Daoy (cell line): ENCODE measurements at places on chromosomes 7 and 10. TPM values are rescaled to one million over a fixed set of nuclear protein-coding genes. Genes with fewer than 3 reads are reported as not detected.

DNA sequence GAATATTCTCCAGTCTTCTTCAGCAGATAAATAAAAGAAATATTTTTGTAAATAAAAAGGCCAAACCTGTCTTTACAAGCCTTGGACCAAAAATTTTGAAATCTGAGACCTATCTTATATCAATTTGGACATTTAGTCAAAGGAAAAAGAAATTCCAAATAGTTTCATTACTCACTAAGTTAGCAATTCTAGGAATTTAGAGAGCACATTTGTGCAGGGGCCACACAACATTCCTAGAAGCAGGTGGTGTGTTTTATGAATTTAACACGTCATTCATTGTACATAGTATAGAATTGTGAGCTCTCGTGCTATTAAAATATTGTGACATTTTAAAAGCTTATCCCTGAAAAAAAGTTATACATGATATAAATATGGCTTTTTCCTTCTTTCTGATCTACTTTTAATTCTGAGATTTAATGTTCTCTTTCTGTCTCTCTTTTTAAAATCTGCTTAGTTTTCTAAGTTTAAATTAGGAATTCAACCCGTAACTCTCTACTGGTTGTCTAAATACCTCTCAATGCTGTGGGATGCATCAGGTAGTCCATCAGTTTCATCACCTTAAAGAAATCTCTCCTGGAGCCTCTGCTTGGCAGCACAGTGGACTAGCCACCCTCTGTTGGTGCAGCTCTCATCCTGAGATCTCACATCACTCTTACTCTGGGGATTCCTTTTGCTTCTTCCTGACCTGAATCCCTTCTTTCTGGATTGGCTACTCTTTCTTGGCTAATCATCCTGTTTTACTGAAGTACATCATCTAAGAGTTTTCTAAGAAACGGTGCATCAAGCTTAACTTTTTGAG is 124.5 kb downstream of the SEMA3E start:
- DNase-seq: peak; percentile 11

GRCh38 chr7:150806863-150807262 is 6.3 kb downstream of the TMEM176A start:
- no peak for DNase-seq

TMEM229A gene
- total RNA-seq: not detected in 2 replicates

DNA sequence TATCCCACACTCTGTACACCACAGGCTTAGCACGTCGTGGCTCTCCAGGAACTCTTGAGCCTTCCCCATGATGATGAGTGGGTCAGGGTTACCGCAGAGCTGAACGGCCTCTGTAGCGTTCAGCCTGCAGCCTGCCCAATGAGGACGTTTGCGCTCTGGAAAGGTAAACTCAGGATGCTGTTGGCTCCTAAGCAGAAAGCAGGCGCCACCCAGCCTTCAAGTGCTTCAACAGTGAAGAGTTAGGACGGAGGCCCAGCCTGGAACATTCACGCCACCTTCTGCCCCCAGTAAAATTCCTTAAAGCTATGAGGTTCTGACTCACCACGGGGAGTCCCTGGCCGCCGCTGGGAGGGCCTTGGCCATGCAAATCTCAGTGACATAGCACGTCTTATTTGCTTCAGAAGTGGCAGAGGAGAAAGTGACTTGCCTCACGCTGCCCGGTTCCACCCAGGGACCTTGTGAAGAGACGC is 161.5 kb upstream of the SH2B2 start:
- peak; percentile 95 for DNase-seq

DNA sequence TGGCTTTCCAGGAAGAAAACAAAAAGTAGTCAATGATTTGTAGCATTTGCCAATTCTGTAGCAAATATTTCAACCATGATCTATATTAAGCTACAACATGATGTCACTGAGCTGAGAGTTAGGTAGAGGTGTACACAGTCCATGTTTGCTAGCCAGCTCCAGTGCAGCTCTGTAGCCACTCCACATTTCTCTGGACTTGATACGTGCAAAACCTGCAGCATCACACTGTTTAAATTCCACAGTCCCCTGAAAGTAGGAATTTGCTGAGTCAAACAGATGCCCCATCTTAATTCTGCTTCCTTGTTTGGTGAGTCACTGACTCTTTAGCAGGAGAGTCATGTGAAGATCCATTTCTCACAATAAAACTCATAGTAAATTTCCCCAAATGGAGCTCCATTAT is 89.8 kb upstream of the LRRTM3 start:
- DNase-seq: peak; percentile 23

SPDYE16 gene
- total RNA-seq: under 0.01 TPM in 1 of 2 replicates, not detected in the other

DNA sequence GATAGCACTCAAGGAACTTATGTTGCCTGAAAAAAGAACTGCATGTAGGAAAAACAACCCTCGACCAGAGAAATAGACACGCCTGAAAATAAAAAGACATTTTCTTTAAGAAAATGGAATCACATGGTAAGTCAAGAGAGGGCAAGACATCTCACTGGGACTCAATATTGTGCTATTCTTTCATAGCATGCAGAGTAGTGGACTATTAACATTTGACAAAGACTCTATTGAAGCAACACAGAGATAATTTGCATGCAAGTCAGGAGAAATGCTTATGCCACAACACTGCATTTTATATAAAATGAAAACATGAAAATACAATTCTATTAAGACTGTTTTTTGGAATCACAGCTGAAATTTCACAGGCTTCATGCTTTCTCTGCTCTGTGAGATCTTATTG is 77.9 kb upstream of the RHOBTB1 start:
- DNase-seq: no peak

ARHGEF35 gene
- 0.95 and 3.6 TPM in 2 replicates for total RNA-seq

CALML5 gene
- total RNA-seq: not detected in 2 replicates

MYL10 gene
- not detected in 2 replicates for total RNA-seq

GRCh38 chr10:22630234-22631174 is 83.9 kb downstream of the PIP4K2A start:
- peak; percentile 58 for DNase-seq

DNA sequence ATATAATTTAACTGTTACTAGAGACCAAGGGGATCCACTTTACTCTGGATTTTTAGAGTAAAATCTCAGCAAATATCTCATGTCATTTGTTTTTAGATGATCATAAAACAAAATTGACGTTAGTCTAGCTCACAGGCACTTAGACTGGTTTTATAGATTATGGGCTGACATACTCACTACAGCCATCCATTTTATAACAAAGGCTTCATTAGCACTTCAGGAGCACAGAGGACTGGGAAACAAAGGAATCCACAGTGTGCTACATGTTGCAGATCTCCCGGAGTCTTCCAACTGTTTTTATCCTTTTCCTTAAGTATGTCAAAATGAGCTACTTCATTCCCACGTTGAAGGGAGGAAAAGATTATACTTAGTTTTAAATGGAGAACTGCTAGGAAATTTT is 15.9 kb upstream of the SCRN1 start:
- no peak for DNase-seq

DNA sequence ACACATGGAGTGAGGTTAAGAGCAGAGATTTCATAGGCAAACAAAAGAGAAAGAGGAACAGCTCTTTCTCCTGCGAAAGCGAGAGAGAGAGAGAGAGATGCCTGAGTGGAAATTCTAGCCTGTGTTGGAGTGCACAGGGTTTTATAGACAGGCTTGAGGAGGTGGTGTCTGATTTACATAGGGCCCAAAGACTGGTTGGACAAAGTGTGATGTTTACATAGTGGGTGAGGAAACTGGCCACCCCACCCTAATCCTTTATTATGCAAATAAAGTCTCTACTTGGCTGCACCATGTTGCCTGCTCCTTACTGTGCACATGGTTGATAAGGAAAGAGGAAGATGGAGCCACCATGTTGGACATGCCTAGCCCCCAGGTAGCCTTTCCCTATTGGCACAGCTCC is 967.8 kb upstream of the SORCS1 start:
- DNase-seq: no peak

DNA sequence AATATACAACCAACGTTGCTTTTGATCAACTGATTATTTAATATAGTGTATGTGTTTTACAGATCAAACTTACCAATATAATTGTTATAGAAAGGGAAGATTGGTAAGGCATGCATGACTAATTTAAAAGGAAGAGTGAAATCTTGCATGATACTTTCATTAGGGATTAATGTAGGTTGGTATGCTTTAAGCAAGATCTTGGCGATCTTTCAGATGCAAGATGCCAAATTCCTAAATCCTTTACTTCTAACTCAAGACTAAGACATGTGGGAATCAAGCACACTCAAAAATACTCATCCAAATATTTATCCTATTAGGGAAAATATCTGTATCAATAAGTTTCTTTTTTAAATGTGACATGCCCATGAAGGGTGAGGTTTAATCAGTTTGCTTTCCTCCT is 321.4 kb upstream of the MEOX2 start:
- no peak for DNase-seq

DNA sequence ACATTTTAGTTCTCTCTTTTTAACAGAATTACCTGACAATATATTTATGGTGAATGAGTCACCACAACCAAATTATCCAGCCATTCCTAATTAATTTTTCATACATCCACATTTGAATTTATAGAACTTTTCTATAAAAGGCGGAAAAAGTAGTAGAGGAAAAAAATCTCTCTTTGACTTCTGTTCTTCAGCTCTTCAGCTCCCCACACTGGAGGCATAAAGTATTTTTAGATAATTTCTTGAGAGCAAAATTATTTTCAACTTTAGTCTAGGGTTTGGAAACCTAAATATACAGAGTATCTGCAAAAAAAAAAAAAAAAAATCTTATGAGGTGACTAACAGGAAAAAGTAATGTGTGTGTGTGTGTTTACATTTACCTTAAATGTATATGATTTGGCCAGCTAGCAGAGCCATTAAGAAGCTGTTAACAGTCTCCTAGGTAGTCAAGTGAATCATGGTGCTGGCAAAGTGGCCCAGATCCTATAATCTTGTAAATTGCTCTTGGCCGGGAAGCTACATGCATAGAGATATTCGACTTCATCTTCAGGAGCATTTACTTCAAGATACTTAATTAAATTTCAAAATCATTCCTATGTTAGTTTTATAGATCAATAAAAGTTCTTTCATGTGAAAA is 383.1 kb upstream of the STEAP1 start:
- DNase-seq: no peak

DNA sequence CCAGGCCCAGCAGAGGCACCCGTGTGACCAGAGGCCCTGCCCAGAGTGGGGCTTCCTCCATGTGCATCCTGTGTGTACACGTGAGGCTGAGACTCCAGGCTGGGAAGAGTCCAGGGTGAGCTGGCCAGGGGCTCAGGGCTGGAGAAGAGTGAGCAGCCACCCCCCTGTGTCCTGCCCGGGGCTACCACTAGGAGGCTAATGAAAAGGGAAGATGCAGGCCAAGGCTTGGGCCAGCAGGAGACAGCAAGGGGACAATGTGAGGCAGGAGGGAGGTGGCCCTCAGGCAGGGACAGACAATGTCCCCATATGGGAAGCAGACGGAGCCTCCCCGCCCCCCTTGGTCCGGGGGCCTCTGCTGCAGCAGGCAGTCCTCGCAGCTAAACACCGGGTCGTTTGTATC is 102.0 kb downstream of the HIF1AN start:
- DNase-seq: peak; percentile 48

LMOD2 gene
- not detected in 2 replicates for total RNA-seq

DNA sequence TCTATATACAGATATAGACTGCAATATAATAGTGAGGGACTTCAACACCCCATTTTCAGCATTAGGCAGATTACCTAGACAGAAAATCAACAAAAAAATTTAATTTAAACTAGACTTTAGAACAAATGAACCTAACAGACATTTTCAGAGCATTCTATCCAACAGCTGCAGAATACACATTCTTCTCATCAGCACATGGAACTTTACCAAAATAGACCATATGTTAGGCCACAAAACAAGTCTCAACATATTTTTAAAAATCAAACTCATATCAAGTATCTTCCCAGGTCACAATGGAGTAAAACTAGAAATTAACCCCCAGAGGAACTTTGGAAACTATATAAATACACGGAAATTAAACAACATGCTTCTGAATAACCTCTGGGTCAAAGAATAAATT is 169.6 kb downstream of the MTERF1 start:
- no peak for DNase-seq

DNA sequence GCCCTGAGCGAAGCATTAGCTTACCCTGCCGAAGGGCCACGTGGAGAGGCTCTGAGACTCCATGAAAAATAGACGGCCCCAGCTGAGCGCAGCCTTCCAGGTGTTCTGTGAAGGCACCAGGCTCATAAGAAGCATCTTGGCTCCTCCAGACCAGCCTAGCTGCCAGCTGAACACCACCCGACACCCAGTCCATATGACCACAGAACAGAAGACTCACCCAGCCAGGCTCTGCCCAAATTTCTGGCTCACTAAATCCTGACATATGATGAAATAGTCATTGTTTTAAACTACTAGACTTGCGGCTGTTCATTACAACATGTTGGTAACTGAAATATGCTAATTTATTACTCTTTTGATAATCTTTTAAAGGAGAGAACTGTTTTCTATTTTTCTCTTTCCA is 99.5 kb upstream of the ABI1 start:
- DNase-seq: no peak

DNA sequence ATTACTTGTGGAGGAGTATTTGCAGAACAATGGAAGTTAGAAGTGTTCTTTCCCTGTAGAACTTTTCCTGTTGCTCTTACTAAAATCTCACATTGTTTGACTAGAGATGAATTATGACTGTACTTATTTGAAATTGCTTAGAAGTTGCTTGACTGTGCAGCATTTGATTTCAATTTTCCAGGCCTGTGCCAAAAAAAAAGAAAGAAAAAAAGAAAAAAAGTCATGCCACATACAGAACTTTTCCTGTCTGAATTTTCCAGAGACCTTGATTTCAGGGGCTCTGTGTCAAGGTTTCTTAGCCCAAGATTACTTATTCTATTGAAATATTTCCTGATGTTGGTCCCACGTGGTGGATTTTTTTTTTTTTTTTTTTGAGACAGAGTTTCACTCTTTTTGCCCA is 3.5 kb upstream of the FAM171A1 start:
- no peak for DNase-seq

DNA sequence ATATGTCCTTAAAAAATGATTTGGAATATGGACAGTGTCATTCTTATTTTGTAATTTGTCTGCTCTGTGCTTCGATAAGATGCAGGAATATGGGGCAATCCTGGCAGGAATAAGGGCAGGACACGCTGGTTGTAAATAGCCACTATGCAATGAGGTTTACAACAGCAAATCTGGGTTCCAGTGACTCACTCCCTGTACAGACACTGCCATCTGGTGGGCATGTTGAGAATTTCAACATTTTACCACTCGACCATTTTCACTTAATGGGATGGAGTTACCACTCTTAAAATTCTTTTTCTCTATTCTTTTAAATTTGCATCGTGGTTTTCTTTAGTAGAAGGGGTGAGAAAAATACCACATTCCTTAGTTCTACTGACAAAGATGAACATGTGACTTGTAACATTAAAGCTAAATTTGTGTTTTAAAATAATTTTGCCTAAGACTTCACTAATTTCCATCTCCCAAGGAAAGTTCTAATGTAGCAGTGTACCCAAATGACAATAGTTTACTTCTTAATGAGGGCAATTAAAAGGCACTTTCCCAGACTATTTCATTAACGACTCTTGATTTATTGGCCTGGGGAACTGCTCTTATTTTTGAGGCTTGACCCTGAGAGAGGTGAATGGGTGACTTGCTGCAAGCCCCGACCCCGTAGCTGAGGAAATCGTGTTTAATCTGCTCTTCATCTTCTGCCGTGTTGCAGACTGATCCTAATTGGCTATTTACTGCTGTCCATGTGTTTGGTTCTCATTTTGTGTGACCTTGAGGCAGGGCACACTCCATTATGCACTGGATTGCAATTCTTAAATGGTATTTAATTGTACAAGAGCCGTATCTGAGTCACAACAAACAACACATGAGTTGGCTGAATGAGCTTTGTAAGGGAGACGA is 173.6 kb upstream of the IMMP2L start:
- DNase-seq: peak; percentile 76

ITGA8 gene
- 0.06 TPM in 1 of 2 replicates, not detected in the other for total RNA-seq
